ENCODE measurements at places on chromosomes 12 and 14.

DNA sequence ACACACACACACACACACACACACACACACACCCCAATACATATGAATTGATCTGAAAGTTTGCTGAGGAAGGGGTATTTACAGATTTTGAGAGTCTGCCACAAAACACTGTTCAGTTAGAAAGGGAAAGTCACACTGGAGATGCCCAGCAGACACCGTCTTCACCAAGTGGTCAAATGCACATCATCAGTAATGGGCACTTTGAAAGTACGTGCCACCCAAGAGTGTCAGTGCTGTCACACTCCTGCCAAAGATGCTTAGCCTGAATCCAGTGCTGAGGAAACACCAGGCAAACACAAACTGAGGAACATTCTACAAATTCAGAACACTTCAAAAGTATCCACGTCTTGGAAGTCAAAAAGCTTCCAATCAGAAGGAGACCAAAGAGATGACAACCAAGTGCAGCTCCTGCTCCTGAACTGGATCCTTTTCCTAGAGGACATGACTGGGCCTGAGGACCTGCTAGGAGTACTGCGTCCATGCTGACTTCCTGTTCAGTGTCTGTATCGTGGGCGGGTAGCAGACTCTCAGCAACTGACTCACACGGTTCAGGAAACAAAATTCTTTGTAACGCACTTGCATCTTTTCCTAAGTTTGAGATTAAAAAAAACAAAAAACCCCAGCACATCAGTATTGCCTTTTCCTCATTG lies 18.6 kb downstream of the PSMC1 start:
- DNase-seq = no peak

DNA sequence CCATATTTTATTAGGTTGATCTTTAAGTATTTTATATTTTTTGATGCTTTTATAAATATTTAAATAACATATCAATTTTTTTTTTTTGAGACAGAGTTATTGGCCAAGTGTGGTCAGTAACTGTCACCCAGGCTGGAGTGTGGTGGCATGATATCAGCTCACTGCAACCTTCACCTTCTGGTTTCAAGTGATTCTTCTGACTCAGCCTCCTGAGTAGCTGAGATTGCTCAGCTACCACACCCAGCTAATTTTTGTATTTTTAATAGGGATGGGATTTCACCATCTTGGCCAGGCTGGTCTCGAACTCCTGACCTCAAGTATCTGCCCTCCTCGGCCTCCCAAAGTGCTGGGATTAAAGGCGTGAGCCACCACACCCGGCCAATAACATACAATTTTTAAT lies 71.1 kb downstream of the FUT8 start:
- DNase-seq = no peak

DNA sequence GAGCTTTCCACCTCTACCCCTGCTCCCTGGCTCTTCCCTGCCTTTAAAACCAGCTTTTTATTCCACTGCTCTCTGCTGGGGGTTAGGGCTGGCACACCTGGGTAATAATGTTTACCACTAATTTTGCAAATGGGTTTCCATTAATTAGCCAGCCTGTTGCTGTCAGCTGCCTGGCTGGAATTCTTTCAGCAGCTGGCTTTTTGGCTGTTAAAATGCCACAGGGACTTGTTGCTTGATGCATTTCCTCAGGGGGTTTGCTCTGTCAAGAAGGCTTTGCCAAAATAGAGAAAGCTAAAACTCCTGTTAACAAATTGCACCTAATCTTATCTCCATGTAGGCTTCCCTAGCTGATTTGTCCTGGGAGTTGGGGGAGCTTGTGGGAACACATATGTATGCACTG lies 51.8 kb upstream of the PSMC1 start:
- DNase-seq = no peak

- DNase-seq = no peak
Measured at GRCh38 chr14:70113211-70113610, 75.5 kb downstream of the SLC8A3 start.
